ENCODE measurements at places on chromosomes 1 and 21. TPM values are rescaled to one million over a fixed set of nuclear protein-coding genes. Genes with fewer than 3 reads are reported as not detected.

- no peak for DNase-seq
- peaks cover 74% of the 10 kb centered on the region for H3K27me3 ChIP-seq
- no peak overlapping the region for H3K4me3 ChIP-seq
- H3K36me3 ChIP-seq, result no peaks in the 10 kb centered on the region
- no peak overlapping the region for H3K27ac ChIP-seq
Measured at GRCh38 chr1:6180707-6181311, 688 bp upstream of the CHD5 start.

GRCh38 chr1:234618737-234619049 is 8.7 kb upstream of the IRF2BP2 start:
- no peak overlapping the region for H3K4me3 ChIP-seq
- peak overlapping the region; percentile 88 for H3K27ac ChIP-seq
- no peaks in the 10 kb centered on the region for H3K27me3 ChIP-seq
- peaks cover 30% of the 10 kb centered on the region for H3K4me1 ChIP-seq

ADCY10 gene
- polyA plus RNA-seq, result 0.44 TPM

GRCh38 chr1:154391086-154391770 is 13.9 kb upstream of the IL6R start:
- no peak for DNase-seq
- no peak overlapping the region for H3K4me3 ChIP-seq
- H3K27me3 ChIP-seq, result no peaks in the 10 kb centered on the region
- H3K36me3 ChIP-seq, result no peaks in the 10 kb centered on the region

SYDE2 gene
- 30.2 TPM for polyA plus RNA-seq

GRCh38 chr1:221772117-221772516 is 30.2 kb upstream of the DUSP10 start:
- H3K4me1 ChIP-seq, result no peaks in the 10 kb centered on the region
- DNase-seq, result peak; percentile 2
- H3K36me3 ChIP-seq, result no peaks in the 10 kb centered on the region
- no peak overlapping the region for H3K27ac ChIP-seq
